CD8-positive, alpha-beta memory T cell (primary cell): ENCODE measurements at places on chromosomes 4 and X.

DNA sequence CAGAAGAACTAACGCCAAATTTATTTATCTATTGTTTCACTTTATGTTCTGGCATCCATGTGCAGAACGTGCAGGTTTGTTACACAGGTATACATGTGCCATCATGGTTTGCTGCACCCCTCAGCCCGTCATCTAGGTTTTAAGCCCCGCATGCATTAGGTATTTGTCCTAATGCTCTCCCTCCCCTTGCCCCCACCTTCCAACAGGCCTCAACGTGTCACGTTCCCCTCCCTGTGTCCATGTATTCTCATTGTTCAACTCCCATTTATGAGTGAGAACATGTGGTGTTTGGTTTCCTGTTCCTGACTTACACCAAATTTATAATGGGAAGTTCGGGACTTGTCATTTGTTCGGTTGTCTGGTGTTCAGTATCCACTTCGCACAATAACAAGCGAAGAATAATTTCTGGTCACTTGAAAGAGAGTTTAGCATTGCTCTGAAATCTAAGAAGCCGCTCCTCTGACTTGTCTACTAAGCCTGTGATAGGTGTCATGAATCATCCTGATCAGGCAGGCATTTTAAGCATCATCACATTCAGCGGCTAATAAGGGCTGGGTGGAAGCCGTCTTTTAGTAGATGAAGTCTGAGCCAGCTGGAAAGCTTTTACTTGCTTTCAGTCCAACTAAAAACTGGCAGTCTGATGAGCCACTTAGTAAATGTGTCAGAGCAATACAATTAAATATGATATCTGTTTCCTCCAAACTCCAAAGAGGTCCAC, 1065.7 kb upstream of the PABPC4L start:
- H3K4me1 ChIP-seq: no peaks in the 10 kb centered on the region
- H3K36me3 ChIP-seq: no peaks in the 10 kb centered on the region
- H3K4me3 ChIP-seq: no peak overlapping the region
- no peaks in the 10 kb centered on the region for H3K27me3 ChIP-seq

DNA sequence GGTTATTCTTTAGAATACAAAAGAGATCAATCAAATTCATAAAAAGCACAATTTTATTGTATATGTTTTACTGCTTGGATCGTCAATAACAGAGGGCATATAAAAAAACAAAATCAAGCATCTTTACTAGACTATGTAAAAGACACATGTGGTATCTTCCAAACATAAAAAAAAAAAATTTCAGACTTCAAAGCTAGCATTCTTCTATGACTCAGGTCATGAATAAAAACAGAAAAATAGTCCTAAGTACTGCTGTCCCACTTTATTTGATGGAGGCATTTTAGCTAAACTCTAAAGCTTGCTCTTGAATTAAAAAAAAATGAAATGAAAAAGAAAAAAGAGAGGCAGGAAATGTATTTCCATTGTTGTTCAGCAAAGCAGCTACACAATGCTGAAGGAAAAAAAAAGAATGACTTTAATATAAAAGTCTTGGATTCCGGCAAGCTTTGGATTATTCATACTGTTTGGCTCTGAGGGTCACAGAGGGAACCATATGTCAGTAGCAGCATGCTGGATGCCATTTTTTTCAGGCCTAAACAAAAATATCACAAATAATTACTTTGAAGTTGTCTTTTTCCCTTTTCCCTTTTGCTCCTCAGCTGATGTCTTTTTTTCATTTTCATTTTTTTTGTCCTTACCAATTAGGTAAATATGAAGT, 249.1 kb upstream of the DIAPH2 start:
- no peaks in the 10 kb centered on the region for H3K27me3 ChIP-seq
- no peaks in the 10 kb centered on the region for H3K4me1 ChIP-seq
- H3K4me3 ChIP-seq: no peak overlapping the region
- DNase-seq: no peak

- no peaks in the 10 kb centered on the region for H3K27me3 ChIP-seq
- H3K4me3 ChIP-seq: no peak overlapping the region
- H3K36me3 ChIP-seq: no peaks in the 10 kb centered on the region
- DNase-seq: no peak
- H3K4me1 ChIP-seq: no peaks in the 10 kb centered on the region
- H3K27ac ChIP-seq: no peak overlapping the region
These were observed 56.4 kb downstream of the USP38 start for GRCh38 chr4:143240939-143241679.

DNA sequence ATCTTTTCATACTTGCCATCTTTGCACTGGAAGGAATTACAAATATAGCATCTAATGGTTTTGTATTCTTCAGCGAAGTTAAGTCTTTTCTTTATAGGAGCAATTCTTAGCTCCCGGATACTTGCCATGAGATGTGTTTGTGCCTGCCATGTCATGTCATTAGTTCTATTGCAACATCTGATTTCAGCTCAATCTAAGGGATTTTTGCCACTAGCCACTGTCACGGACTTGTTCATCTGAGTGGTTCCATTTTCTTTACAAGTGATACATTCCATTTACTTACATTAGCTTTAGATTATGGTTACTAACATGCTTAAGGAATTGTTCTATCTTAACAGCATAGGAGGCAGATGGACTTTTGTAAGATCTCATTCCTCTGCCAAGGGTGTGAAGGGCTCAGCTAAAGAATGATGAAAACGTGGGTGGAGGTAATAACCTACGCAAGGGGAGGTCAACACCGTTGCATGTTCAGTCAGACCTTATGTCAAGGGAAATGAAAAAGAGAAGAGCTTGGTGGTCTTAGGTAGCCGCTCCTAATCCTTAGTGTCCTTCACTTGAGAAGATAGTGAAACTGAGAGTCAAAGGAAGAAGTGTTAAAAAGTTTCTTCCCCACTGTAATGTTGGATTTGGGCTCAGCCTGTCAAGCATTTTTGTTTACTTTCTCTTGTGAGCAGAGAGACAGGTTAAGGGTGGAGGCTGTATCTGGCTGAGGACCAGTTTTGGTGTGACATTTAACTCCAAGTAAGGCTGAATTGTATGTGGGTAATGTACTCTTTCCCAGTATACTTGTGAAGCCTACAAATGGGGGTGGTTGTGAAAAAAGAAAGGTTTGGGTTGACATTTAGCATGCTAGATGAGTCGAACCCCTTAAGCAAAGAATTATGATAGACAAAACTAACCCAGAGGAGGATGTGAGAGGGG, 3.6 kb upstream of the KLHL2 start:
- H3K4me1 ChIP-seq: peaks cover 29% of the 10 kb centered on the region
- DNase-seq: no peak
- H3K27me3 ChIP-seq: no peaks in the 10 kb centered on the region
- H3K27ac ChIP-seq: no peak overlapping the region
- no peak overlapping the region for H3K4me3 ChIP-seq

GRCh38 chrX:125089761-125090445, 229.8 kb upstream of the TEX13C start:
- H3K27me3 ChIP-seq: no peaks in the 10 kb centered on the region
- DNase-seq: no peak
- H3K27ac ChIP-seq: no peak overlapping the region
- no peaks in the 10 kb centered on the region for H3K36me3 ChIP-seq
- H3K4me1 ChIP-seq: no peaks in the 10 kb centered on the region

DNA sequence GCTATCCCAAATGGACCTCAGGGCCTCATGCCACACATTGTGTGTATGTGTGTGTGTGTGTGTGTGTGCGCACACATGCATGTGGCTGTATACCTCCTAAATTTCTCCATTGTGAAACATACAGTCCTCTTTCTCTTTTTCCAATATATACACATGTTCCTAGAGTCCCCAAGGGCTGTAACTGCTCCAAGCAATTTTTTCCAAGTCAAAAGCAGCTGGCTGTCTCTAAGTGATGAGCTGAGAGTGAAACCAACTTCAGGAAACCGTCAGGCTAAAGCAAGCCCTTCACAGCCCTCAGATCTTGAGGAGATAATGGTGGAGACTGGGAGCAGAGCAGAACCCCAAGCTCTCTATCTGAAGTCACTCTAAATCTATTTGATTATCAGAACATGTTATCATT, 496.1 kb upstream of the DIPK2B start:
- no peaks in the 10 kb centered on the region for H3K4me1 ChIP-seq
- DNase-seq: no peak
- H3K27me3 ChIP-seq: no peaks in the 10 kb centered on the region
- H3K27ac ChIP-seq: no peak overlapping the region
- H3K4me3 ChIP-seq: no peak overlapping the region

DNA sequence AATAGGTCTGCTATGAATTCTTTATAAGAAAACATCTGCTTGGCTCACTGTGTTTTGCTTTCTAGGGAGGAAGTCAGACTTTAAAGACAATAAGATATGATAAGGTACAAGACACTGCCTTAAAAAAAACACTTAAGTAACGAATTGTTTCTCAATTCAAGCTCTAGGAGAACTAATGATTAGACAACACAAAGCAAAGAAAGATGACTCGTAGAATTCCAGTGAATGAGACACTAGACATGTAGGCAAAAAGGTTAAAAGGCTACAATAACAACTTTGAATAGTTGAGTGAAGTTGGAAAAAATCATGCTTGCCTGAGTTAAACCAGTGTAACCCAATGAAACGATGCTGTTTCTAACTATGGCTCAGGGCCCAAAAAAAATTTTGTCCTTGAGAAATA, 344.4 kb upstream of the ACTRT1 start:
- no peaks in the 10 kb centered on the region for H3K36me3 ChIP-seq
- no peaks in the 10 kb centered on the region for H3K27me3 ChIP-seq
- H3K27ac ChIP-seq: no peak overlapping the region
- no peak overlapping the region for H3K4me3 ChIP-seq
- H3K4me1 ChIP-seq: no peaks in the 10 kb centered on the region
- no peak for DNase-seq
